ENCODE measurements at places on chromosomes 5 and 9.

GRCh38 chr9:92762781-92763708, 1.6 kb downstream of the BICD2 start:
- DNase-seq = no peak

- DNase-seq = no peak
Measured at GRCh38 chr9:71004196-71004595, 117.2 kb downstream of the TRPM3 start.

DNA sequence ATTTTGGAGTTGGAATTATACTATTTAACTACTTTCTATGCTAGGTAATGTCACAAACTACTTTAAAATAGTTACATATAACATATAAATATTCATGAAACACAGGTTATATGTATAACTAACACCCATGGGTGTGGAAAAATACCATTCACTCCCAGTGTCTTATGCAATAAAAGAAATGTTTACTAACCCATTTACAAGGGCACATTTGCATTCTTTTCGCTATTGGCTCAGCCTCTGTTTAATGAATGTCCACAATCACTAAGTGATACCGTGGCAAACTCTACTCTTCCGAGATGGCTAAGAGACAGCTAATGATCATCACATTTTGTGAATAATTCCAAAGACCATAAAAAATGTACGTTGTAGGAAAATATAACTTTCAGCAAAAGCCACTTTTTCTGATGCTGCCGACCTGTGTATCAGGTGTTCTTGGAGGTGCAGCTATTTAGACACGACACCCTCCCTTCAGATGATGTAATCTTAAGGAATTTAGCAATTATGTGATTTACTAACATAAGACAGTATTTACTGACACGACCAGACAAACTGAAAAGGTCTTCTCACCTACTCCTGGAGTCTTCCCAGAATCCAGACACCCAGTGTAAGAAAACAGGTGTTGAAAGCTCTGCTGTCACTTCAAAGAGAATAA, 121.7 kb upstream of the FAM120A start:
- DNase-seq = no peak

- DNase-seq = no peak
Measured at GRCh38 chr5:132087661-132088060, 14.1 kb downstream of the CSF2 start.

GRCh38 chr5:65102371-65102975, 333.7 kb downstream of the CWC27 start:
- no peak for DNase-seq

- no peak for DNase-seq
Measured at GRCh38 chr5:161411156-161411555, 135.4 kb downstream of the GABRB2 start.

DNA sequence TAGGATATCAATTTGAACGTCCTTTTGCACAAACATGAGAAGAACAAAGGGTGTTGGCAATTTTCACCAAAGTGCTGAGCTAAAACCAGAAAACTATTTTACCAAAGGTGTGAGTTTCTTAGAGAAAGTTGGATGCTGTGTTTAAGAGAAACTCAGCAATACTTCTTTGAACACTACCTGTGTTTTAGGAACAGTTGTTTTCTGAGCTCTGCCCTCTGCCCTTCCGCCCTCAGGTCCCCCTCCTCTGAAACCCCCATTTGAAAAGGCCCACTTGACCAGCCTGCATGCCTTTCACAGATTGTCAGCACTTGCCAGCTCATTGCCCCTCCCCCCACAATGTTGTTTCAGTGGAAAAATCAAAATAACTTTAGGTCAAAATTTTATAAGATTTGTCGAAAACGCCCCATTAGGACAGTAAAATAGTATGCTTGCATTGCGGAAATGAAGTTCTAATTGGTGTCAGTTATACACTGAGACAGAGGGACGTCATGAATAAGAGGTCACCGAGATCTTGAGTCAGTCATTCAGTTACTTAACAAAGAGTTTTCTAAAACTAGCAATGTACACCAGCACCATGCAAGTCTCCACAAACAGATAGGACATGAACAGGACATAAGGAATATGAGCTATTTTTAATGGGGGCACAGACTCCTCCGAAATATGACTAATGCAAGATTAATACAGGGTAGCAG, 61.9 kb upstream of the IL7R start:
- no peak for DNase-seq

GRCh38 chr5:177524539-177524900, 7.8 kb upstream of the DDX41 start:
- no peak for DNase-seq

DNA sequence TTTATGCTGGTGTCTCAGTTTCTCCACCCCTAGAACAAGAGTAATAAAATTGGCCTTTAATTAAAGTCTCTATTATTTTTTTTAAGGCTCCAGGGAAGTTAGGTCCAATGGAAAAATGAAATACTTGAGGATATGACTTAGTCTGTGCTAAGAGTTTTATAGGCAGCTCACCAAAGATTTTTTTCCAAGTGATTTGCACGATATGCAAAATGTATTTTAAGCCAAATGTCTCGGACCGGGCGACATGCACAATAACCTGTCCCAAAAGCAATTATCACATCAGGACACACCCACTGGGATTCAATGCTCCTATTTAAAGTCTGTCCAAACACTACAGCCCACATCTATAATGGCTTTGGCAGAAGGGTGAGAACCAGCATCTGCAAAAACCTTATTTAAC, 136.1 kb upstream of the ANKH start:
- DNase-seq = no peak

- DNase-seq = peak; percentile 90
Measured at GRCh38 chr5:159515909-159516415, 185.7 kb upstream of the IL12B start.

DNA sequence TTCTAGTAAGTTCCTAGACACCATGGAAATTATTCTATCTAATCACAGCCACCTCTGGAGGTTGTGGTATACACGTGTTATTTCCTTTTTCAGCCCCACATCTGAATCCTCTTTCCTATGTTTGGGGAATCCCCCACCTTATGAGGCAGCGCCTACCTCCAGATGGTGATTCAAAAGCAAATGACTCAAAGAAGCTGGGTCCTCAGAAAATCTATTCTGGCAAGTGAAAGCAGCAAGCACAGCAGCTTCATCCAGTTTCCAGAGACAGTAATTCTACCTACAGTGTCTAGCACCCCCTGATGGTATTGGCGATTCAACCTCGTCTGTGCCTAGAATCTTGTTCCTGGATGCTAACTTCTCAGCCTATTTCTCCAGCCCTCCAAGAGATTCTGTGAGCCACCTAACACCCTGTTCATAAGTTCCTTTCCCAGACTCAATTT, 43.0 kb downstream of the STRBP start:
- peak; percentile 74 for DNase-seq

DNA sequence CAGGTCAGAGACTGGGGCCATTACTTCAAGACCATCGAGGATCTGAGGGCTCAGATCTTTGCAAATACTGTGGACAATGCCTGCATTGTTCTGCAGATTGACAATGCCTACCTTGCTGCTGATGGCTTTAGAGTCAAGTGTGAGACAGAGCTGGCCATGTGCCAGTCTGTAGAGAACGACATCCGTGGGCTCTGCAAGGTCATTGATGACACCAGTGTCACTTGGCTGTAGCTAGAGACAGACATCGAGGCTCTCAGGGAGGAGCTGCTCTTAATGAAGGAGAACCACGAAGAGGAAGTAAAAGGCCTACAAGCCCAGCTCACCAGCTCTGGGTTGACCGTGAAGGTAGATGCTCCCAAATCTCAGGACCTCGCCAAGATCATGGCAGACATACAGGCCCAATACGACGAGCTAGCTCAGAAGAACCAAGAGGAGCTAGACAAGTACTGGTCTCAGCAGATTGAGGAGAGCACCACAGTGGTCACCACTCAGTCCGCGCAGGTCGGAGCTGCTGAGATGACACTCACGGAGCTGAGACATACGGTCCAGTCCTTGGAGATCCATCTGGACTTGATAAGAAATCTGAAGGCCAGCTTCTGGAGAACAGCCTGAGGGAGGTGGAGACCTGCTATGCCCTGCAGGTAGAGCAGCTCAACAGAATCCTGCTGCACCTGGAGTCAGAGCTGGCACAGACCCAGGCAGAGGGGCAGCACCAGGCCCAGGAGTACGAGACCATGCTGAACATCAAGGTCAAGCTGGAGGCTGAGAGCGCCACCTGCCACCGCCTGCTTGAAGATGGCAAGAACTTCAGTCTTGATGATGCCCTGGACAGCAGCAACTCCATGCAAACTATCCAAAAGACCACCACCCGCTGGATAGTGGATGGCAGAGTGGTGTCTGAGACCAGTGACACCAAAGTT, 9.3 kb downstream of the NIPBL start:
- DNase-seq = no peak

- DNase-seq = no peak
Measured at GRCh38 chr5:39256477-39257235, 37.3 kb upstream of the FYB1 start.

DNA sequence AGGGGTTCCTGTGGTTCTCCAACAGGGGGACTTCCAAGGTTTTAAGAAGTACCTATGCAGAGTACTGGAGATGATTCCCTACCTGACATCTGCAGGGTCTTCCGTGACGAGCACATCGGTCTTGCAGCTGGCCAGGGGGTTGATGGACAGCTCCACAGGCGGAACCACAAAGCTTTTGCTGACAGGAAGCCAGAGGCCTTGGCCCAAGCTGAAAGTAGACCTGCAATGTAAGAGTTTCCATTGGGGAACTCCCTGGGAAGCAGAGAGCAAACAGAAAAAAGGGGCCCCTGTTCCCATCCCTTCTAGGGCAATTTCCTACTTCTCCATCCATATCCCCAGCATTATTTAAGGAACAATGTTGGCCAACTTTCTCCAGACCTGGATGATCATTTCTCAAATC, 288.0 kb downstream of the TRIM32 start:
- no peak for DNase-seq

- no peak for DNase-seq
Measured at GRCh38 chr9:137221506-137222111, 431 bp downstream of the RNF208 start.

DNA sequence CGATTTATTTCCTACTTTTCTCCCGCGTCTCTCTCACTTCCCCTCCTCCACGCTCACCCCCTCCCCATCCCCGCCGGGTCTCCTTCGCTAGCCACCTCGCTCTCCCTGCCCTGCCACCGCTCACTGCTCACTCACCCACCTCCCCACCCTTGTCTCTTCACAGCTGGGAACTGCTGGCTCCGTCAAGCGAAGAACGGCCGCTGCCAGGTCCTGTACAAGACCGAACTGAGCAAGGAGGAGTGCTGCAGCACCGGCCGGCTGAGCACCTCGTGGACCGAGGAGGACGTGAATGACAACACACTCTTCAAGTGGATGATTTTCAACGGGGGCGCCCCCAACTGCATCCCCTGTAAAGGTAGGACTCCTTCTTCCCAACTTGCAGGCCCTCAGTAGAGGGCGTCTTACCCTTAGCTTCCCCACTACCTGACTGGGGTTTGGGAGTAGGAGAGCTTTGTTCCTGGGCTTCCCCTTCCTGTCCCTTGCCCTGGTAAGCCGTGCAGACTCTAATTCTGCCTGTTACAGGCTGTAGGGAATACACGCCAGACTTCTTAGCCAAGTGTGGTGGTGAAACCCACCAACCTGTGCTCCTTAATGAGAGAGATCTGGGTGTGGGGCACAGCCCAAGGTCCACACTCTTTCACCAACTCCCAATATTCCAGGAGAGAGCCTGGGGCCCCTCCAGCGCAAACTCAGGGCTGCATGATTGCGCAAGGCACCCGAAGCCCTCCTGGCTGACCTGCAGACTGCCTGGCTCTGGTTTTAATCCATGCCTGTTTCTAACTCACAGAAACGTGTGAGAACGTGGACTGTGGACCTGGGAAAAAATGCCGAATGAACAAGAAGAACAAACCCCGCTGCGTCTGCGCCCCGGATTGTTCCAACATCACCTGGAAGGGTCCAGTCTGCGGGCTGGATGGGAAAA, 2.5 kb downstream of the FST start:
- peak; percentile 33 for DNase-seq

DNA sequence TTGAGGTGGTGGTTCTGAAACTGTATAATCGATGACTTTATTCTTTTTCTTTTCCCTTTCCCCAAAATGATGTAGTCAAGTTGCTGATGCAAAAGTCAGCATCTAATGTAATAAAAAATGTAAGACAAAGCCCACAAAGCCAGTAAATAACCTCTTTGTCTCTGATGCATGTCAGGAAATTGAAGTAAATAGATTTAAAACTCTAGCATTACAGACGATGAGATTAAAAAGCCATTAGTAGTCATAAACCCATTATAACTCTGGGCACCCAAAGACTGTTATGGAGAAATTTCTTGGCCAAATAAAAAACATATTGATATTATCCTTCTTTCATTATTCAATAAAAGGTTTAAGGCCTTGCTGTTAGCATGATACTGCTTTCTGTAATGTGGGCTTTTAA, 548.7 kb downstream of the TUSC1 start:
- no peak for DNase-seq
